ENCODE measurements at places on chromosomes 7 and 10.

DNA sequence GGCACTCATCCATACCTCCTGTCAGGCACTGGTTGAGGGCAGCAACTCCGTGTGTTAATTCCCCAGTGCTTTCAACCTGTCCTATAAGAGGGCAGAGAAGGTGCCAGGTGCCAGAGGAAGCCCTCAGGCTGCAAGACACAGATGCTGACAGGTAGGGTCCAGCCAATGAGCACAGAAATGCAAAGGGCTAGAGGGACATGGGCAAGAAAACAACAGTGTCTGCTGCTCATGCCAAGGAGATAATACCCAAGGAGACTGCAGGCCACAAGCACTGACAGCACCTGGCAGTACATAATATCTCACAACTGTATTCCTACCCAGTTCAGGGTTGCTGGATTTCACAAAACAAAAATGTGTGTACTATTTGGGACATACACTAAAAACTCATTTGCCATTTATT lies 38.4 kb upstream of the TM9SF3 start:
- no peak for DNase-seq

- DNase-seq: no peak
Observed at GRCh38 chr7:46024263-46024916, 103.3 kb upstream of the IGFBP3 start.

GRCh38 chr7:40673285-40673684 lies 538.5 kb downstream of the SUGCT start:
- no peak for DNase-seq

GRCh38 chr10:75202321-75203045 lies 8.1 kb upstream of the VDAC2 start:
- DNase-seq: no peak

DNA sequence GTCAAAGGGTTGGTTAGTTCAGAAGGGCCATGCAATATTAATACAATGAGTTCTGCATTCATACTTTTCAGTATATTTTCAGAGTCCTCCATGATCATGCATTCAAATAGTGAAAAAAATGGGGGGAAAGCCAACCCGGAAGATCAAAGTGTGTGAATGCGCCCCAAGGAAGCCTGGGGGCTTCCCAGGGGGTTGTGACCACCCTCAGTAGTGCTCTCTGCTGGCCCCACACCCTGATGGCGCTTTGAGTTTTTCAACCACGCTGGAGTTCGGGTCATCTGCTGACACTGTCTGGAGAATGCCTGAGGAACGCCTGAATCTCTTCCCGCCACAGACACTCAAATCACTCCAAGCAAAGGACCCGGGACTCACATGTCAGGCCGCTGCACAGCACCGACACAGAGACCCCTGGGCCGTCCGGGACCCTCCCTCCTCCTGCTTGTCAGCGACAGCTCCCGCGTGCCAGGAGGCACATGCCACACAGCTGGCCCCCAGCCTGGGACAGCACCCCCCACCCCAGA lies 1.0 kb downstream of the TNS3 start:
- DNase-seq: no peak

GRCh38 chr10:99412099-99412498 lies 18.3 kb downstream of the GOT1 start:
- DNase-seq: no peak

- no peak for DNase-seq
Observed at GRCh38 chr7:124155432-124156022, 122.7 kb upstream of the TMEM229A start.

- DNase-seq: no peak
Observed at GRCh38 chr10:78972160-78972946, 96.4 kb upstream of the ZMIZ1 start.

GRCh38 chr7:27107391-27108381 lies 5.2 kb upstream of the HOXA2 start:
- DNase-seq: no peak

- DNase-seq: no peak
Observed at GRCh38 chr7:45919231-45919784, 1.8 kb downstream of the IGFBP3 start.

DNA sequence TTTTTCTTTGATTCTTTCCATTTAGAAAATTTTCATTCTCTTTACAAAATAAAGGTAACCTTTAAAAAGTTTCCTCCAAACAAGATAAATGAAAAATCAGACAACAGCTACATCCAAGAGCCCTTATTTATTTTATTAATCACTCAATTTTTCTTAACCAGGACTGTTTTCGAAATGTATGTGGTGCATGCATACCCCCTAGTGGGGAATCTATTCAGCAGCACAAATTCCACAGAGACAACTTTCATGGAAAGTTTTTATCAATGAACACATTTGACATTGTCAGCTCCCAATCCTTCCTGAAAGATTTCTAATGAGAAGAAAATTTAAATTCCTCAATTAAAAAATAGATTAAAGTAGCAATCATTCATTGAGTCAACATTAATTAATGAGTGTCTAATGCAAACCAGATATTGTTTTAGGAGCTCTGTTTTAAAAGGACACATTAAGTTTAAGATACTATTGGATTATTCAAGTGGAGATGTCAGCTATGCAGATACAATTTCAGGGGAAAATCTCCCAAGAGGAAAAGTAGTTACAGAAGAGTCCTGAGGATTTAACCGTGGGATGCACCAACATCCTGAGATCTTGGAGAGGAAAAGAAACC lies 5.2 kb upstream of the HTR7 start:
- DNase-seq: no peak

GRCh38 chr10:44437840-44438511 lies 53.1 kb upstream of the CXCL12 start:
- DNase-seq: no peak

DNA sequence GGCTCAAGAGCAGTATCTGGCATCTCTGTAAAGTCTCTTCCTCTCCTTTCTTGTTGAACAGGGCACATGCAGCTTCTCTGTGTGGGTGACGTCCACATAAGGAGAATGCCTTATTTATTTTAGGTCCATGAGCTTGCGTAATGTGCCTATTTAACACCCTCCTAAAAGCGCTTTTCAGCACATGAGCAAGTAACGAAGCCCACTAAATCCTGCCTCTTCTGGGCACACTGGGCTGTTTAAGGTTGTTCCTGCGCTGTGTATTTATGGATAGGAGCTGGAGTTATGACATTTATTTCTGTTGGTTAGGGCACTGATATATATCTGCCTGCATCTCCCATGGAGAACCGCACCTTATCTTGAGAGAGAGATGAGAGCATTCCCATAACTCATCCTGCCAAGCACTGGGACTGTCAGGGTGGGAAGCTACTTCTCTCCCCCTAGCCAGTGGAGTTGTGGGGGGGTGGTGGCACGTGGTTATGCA lies 76.1 kb downstream of the LRRC4 start:
- no peak for DNase-seq

DNA sequence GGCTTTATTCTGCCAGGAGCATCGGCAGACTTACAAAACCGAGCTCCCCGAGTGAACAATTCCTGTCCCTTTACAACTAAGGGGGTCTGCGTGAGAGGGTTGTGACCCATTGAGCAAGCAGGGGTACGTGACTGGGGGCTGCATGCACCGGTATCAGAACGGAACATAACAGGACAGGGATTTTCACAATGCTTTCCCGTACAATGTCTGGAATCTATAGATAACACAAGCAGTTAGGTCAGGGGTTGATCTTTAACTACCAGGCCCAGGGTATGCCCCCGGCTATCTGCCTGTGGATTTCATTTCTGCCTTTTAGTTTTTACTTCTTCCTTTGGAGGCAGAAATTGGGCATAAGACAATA lies 38.1 kb upstream of the GSDME start:
- no peak for DNase-seq

GRCh38 chr10:28587970-28588290 lies 55.0 kb downstream of the WAC start:
- DNase-seq: no peak

- no peak for DNase-seq
Observed at GRCh38 chr7:127322351-127322750, 69.6 kb upstream of the GRM8 start.

DNA sequence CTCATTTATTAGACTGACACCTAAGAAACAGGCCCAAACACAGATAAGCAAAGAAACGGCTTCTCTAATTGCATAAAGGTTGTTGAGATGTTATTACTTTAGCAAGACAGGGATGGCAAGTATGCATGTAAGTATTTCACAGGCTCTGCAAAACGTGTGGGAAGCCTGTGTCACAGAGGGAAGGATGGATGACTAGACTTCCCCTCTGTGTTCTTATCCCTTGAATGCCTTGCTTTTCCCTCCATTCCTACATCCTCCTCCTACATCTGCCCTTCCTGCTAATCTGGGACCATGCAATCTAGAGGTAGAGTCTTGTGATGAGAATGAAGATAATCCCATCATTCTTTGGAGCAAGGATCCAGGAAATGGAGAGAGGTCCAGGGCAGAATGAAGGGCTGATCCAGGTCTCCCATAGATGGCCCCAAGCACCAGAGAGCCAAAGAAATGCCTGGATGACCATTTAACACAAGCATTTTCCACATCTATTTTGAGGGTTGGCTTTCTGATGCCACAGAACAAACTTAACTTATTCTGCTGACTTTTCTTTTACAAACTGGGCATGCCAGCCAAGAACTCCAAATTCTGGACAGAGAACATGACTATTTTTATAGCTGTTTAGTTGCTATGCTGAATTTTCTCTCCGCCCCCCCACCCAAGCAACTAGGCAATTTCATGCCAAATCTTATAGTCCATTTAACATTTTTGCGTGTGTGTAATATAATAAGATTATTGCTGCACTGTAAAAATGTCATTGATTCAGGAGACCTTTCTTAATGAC lies 48.1 kb downstream of the NRP1 start:
- no peak for DNase-seq

GRCh38 chr10:3167611-3168330 lies 4.8 kb downstream of the PITRM1 start:
- no peak for DNase-seq

DNA sequence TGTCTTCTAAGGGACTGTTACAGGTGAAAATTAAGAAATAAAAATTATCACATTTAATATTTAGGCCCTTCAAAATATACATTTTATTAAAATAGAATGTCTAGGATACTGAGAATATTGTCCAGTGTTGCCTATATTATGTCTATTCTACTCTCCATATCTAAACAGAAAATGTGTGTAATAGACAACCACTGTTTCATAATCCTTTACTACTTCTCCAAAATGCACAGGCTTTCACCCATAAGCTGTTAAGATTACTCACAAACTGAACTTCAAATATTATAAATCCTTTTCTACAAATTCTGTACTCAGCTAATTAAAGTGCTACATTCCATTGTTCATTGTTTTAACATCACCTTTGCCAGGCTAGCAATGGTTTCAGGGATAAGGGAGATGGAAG lies 56.7 kb upstream of the TFEC start:
- DNase-seq: no peak

GRCh38 chr10:31819391-31819820 lies 109.2 kb downstream of the ARHGAP12 start:
- DNase-seq: no peak

DNA sequence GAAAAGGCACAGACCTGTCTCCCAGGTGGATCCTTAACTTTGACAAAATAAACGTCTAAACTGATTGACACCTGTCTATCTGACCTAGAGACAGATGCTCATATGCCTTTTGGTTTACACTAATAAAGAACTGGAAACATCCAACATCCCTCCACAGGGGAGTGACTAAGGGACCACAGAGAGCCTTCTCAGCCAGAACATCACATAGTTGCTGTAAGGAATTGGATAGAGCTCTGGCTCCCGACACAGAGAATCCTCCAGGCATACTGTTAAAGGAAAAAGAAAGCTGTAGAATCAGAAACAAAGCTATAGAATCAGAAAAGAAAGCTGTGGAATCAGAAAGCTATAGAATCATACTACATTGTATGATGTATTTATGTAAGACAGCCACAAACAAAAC lies 258.8 kb downstream of the STK31 start:
- no peak for DNase-seq

DNA sequence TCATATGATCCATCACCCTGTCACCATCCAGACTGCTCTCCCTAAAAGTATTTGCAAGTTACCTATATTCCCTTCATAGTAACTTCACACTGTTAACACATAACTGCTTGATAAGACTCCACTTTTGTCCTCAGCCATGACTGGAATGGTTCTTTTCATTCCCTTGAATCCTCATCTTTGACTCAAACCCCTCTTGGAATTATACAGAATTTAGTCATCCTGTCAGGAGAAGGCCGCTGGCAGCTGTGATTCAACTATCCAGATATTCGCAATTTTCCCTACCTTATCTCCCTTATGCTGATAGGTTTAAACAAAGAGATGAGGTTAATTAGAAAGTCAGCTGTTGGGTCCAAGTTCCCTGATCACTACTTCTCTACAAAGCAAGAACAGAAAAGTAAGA lies 143.0 kb upstream of the HPS1 start:
- DNase-seq: no peak

GRCh38 chr10:6044751-6045313 lies 17.3 kb downstream of the IL2RA start:
- DNase-seq: no peak

DNA sequence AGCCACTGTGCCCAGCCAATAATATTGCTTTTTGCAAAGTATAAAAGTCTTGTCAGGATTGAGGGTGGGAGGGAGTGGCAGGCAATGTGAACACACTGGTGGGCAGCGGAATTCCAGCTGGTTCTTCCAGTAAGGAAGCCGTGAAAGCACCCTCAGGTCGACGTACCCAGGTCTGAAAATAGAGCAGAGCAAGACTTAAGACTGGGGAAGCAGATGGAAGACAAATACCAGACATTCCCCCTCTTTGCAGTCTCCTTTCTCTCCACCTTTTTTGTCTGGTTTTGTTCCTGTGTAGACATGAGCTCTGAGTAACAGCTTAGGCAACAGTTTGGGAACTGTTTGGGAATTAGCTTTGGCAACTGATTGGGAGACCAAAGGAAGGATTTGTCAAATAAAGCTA lies 17.6 kb upstream of the CSTF2T start:
- no peak for DNase-seq

DNA sequence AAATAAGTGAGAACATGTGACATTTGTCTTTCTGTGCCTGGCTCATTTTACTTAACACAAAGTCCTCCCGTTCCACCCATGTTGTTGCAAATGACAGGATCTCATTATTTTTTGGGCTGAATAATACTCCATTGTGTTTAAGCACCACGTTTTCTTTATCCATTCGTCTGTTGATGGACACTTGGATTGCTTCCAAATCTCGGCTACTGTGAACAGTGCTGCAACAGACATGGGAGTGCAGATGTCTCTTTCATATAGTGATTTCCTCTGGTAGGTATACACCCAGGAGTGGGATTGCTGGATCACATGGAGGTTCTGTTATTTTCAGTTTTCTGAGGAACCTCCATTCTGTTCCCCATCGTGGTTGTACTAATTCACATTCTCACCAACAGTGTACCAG lies 264.4 kb upstream of the GALNT17 start:
- no peak for DNase-seq

- DNase-seq: no peak
Observed at GRCh38 chr10:79293841-79294581, 53.3 kb upstream of the PPIF start.

- DNase-seq: no peak
Observed at GRCh38 chr10:69468751-69469089, 17.5 kb downstream of the TSPAN15 start.

GRCh38 chr7:103996017-103996551 lies 6.6 kb upstream of the RELN start:
- no peak for DNase-seq
